ENCODE measurements at places on chromosomes 3 and 15. TPM values are rescaled to one million over a fixed set of nuclear protein-coding genes. Genes with fewer than 3 reads are reported as not detected.

The RNU5B-1 gene
- polyA plus RNA-seq = not detected

The GOLGA6B gene
- not detected for polyA plus RNA-seq

The SLC12A1 gene
- polyA plus RNA-seq = not detected

The GPR87 gene
- polyA plus RNA-seq = not detected

The FBXL22 gene
- 1.3 TPM for polyA plus RNA-seq

The HRG gene
- polyA plus RNA-seq = not detected

The LCTL gene
- polyA plus RNA-seq = not detected

The CD276 gene
- polyA plus RNA-seq = not detected

The CPB1 gene
- not detected for polyA plus RNA-seq

The FBXO40 gene
- 0.24 TPM for polyA plus RNA-seq

The PLSCR5 gene
- polyA plus RNA-seq = not detected

The ATG7 gene
- 15.3 TPM for polyA plus RNA-seq

The VPS8 gene
- polyA plus RNA-seq = 27.6 TPM

The RHOV gene
- not detected for polyA plus RNA-seq

The MON1A gene
- 19.2 TPM for polyA plus RNA-seq

The LIPC gene
- 0.54 TPM for polyA plus RNA-seq

The C3orf38 gene
- polyA plus RNA-seq = 20.0 TPM

The CASR gene
- polyA plus RNA-seq = 0.16 TPM

The TIPARP gene
- 16.6 TPM for polyA plus RNA-seq

The MUC4 gene
- polyA plus RNA-seq = not detected

The KLF15 gene
- polyA plus RNA-seq = not detected

The ITIH3 gene
- 1.5 TPM for polyA plus RNA-seq

The TMEM212 gene
- not detected for polyA plus RNA-seq

The BUB1B gene
- polyA plus RNA-seq = not detected

The CYP1A2 gene
- not detected for polyA plus RNA-seq
